Activated T-cell treated with anti-CD3 and anti-CD28 coated beads for 24 hours (primary cell): ENCODE measurements at places on chromosomes 7 and 10.

GRCh38 chr10:127236266-127236665 is 39.9 kb upstream of the INSYN2A start:
- no peak for DNase-seq

DNA sequence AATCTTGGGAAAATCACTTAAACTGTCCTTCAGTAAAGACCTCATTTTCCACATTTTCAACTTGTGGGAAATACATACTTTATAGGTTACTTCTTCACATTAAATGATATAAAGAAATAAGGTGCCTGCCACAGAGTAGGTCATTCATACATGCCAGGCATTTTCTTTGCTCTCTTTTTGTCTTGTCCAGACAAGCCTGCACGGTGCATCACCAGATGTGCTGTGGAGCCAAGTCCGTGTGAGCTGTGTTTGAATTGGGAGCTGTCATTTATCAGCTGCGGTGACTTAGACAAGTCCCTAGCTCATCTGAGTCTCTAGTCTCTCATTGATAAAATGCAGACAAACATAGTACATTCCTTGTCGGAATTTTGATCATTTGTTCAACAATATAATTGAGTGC is 432.9 kb downstream of the SORCS3 start:
- DNase-seq, result no peak

GRCh38 chr7:158507917-158508316 is 79.7 kb downstream of the PTPRN2 start:
- DNase-seq, result no peak

- no peak for DNase-seq
Measured at GRCh38 chr10:77320971-77321471, 316.6 kb downstream of the KCNMA1 start.

- DNase-seq, result no peak
Measured at GRCh38 chr7:152000191-152000590, 25.3 kb upstream of the GALNT11 start.

- no peak for DNase-seq
Measured at GRCh38 chr7:135448753-135449152, 61.1 kb downstream of the CNOT4 start.

DNA sequence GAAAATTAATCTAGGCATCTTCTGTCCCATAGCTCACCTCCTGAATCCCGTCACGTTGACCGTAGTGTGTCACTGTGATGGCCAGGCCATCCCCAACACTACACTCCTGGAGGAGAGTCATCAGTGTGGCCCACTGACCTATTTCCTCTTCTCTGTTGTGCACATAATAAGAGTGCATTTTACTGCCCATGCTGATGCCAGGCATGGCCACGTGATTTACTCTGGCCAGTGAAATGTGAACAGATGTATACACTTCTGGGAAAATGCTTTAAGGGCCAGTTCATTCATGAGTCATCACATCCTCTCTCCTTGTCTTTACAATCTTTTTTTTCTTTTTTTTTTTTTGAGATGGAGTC is 101.9 kb upstream of the PIP4K2A start:
- no peak for DNase-seq

DNA sequence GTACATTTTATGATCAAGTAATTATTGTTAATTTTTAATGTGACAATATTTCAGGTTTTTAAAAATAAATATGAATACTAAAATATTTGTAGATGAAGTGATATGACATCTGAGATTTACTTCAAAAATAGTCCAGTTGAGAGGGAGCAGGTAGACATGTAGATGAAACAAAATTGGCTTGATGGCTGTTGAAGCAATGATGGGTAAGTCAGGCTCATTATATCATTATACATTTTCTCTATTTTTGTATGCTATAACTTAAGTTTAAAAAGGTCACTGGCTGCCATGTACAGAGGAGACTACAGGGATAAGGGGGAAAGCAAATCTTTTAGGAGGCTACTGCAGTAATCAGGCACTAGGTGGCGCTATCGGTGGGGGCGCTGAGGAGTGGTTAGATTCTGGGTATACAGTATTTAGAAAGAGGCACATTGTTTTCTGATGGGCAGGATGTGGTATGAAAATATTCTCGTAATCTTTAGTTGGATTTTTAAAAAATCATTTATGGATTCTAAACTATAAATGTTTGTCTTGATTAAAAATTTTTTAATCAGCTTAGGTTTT is 189.8 kb upstream of the IMMP2L start:
- DNase-seq, result peak; percentile 36

GRCh38 chr10:128727114-128727513 is 600.9 kb upstream of the MKI67 start:
- DNase-seq, result no peak

- DNase-seq, result peak; percentile 61
Measured at GRCh38 chr7:150404805-150405583, 25.9 kb downstream of the ZNF775 start.

- no peak for DNase-seq
Measured at GRCh38 chr10:93386631-93387369, 95.3 kb downstream of the MYOF start.

DNA sequence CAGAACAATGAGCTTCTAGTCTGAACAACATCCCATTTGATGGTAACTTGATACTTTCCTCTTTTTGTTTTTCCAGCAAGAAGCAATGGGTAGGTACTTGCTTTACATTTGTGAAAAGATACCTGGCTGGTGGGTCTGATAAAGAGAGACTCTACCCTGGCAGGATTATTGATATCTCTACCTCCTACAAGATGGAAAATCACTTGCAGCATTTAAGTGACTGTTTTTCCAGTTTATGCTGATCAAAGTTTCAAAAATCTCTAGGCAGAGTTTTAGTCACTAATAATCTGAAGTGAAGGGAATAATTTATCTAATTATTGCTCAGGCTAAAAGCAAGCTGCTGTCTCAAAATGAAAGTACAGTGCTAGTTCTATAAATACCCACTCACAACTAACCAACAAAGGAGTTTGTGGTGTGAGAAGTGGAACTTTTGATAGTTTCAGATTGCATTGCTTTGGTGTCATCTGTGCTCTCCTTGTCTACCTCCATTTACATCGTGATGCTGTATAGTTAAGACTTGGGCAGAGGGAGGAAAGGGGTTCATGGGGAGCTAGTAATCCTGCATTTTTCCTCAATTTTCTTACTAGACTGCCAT is 86.0 kb upstream of the ANKRD1 start:
- DNase-seq, result no peak

- DNase-seq, result no peak
Measured at GRCh38 chr10:21184216-21184615, 287.1 kb upstream of the NEBL start.

DNA sequence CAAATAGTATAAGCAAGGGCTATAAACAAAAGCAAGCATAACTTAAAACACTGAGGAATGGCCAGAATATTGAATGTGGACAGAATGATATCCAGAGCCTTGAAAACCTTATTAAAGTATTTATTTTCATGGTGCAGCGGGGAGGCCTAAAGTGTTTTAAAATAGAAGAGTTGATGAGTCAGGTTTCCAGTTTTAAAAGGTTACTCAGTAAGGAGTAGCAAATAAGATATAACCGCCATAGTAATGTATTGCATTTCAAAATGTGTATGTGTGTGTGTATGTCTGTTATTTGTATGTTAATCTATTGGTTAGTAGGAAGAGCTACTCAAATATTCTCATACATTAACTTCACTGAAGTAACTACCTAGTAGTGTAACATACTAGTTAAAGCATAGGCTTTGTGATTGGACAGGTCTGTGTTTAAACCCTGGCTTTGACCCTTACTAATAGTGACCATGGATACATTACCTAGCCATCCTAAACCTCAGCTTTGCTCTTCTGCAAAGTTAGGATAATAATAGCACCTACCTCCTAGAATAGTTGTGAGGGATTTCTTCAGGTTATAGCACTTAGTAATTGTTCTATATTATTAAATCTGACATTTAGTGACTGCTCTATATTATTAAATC is 16.9 kb downstream of the CUTC start:
- no peak for DNase-seq

DNA sequence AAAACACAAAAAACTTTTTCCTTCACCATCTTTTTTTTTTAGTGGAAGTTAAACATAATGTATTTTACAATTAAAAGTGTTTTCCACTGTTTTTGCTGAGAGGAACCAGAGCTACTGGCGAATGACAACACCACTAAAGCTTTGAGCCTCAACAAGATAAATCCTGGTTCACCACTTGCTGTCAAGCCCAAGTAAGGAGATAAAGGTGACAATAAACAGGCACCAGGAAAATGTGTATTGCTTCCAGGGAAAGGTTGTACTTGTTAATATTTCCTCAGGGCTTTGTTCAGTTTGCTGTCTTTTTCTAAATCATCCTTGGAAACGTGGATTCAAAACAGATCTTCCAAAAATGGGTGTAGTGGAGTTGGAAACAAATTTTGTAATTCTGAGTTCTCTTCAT is 109.9 kb upstream of the ANKRD30A start:
- no peak for DNase-seq

DNA sequence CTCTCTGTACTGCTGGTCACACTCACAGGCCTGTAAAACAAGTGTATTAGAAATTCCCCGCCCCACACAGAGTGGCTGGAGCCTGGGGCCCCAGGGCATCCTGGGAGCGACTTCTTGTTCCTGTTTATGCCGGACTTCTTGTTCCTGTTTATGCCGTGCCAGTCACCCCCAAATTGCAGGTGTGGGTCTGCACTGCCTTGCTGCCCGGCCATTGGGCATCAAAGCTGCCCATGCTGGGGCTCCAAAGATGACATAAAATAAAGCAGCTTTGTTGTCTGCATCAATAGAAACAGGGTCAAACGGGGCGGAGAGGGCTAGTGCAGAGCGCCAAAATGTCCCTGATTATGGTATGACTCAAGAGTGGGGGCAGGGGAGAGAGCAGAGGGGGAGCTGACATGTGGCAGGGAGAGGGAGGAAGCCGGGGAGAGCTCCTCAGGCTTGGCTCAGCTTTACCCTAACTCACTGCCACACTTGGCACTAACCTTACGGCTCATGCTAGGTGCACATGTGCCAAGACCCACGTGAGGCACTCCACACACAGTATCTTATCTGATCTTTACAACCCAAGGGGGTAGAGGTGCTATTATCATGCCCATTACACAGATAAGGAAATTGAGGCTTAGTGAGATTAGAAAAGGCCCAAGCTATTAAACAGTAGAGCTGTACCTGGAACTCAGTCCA is 98.4 kb downstream of the PIP4K2A start:
- DNase-seq, result no peak

DNA sequence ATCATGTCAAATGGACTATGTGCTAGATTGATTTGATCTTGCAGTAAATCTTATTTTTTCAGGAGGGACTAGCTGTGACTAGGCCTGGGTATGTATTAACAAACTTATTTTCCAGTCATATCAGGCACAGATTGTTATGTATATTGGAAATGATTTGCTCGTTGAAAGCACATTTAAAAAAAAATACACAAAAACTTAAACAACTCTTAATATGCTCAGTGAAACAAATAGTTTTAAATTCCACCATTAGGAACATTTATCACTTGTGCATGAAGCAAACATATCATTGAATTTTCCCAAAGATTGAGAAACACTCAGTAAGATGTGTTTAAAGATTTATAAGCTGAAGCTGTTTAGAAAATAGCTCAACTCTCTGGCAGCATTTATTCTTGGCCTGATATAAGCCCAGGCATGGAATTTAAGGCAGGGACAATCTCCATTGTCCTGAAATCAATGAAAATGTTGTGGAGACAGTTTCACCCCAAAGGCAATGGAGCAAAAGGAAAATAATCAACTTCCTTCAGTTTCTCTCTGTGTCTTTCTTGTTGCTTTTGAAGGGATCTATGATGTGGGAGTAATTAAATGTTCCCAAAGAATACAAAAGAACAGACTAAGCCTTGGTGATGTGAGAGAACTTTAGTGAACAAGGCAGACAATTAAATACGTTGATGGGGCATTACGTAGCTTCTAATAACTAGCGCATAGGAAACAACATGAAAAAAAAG is 250.3 kb downstream of the GPR37 start:
- DNase-seq, result no peak

DNA sequence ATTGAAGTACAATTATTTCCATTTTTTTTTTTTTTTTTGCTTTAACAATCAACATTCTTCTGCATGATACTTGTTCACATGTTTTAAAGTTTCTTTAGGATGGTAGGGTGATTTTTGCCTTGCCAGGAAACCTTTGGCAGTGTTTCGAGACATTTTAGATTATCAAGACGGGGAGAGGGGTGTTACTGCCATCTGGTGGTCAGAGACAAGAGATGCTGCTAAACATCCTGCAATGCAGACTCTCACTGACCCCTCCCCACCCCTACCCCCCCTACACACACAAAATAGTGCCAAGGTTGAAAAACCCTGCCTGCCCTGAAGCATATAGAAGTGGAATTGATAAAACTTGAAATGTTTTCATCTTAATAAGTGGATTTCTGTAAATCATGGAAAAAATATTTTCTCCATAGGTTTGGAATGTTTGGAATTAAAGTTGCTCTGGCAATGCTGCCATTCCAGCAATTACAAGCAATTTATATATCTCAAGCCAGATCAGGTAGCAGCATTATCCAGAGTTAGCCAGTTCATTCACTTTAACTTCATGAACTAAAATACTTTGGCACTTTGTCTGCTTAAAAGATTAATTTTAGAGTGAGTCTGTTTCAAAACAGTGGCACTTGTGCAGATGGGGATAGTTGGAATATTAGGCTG is 62.1 kb downstream of the SDHAF3 start:
- peak; percentile 21 for DNase-seq

DNA sequence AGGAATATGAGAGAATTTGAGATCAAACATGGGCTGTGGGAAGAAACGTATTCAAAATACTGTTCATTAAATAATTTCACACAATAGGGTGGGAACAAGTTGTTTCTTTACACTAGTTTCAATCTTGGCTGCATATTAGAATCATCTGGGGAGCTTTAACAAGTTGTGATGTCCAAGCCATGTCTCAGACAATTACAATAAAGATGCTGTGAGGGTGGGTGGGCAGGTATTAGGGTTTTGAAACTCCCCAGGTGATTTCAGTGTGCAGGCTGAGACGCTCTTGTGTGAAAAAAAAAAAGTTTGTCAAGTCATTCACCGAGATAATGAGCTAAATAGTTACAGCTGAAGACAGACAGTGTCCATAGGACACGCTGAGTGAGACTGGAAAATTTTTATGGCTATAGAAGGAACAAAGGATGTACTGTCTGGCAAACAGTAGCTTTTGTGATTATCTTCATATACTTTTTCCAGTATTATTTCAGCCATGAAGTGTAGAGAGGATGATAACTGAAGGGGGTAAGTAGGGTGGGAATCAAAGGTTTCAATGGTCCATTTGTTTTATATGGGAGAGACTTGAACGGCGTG is 12.6 kb upstream of the LAMB4 start:
- DNase-seq, result no peak

DNA sequence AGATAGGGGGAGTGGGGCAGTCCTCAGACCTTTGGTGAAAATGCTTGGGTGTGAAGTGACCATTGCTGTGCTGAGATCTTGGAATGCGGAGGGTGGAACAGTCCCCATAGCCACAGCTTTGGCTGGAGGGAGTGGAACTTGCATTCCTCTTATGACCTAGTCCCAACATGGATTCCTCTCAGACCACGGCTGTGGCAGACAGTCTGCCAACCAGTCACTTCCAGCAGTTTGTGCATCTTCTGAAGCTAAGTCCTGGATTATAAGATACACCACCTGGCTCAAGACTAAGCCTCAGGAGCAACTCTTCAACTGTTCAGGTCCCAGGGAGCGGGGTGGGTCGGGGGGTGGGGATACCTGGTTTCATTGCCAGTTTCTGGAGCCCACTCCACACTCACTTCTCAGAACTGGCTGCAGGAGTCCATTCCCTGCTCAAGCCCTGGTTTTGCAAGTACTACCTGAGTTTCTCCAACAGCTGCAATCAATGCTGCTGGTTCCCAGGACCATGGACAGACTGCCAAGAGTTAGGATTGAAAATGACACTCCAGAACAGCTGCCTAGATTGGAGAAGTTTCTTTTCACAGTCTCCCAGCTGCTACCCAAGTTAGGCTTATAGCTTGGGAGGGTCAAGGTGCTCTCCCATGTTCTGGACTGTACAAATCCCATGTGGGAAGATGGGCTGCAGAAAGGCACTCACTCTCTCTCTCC is 29.1 kb upstream of the DGKB start:
- DNase-seq, result no peak
